ENCODE measurements at places on chromosomes 3 and 15.
A peak's percentile ranks its signal among the peaks of the same experiment; 100 is the strongest.

DNA sequence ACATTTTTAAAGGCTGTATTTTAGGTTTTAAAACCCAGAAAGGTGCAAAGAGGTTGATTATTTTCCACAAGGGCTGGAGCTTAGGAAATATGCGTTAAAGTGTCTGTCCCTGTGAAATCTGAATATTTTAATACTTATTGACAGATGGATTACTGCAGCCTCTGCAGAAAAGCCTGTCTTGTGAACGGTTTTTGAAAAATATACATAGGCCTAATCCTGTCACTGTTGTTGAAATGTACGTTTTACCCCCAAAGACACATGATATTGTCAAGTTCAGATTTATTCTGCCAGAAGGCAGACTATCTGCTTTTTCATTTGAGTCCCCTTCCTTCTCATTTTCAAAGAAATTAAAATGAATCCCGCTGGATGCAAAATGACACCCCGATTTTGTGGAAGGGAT is 2.2 kb upstream of the BCL6 start:
- no peak for DNase-seq

GRCh38 chr15:100193277-100193860 is 148.4 kb downstream of the ADAMTS17 start:
- DNase-seq: no peak

GRCh38 chr3:172034786-172035685 is 4.3 kb upstream of the FNDC3B start:
- no peak for DNase-seq

DNA sequence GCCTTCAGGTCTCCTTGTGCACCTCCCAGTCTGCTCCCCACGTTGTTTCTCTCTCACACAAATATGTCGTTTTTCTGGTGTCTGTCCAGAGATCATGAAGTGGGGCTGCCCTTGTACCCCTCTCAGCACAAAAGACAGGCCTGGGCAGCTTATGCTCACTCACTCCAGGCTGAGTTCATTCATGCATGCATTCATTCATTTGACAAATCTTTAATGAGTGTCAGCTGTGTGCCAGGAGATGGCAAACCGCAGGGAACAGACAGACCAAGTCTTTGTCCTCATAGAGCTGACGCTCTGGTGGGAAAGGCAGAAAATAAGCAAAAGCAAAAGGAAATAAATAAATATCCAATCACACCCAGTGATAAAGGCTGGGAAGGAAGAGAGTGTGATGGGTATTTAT is 7.6 kb upstream of the TRH start:
- no peak for DNase-seq

GRCh38 chr3:190229632-190230424 is 92.4 kb downstream of the CLDN1 start:
- no peak for DNase-seq

DNA sequence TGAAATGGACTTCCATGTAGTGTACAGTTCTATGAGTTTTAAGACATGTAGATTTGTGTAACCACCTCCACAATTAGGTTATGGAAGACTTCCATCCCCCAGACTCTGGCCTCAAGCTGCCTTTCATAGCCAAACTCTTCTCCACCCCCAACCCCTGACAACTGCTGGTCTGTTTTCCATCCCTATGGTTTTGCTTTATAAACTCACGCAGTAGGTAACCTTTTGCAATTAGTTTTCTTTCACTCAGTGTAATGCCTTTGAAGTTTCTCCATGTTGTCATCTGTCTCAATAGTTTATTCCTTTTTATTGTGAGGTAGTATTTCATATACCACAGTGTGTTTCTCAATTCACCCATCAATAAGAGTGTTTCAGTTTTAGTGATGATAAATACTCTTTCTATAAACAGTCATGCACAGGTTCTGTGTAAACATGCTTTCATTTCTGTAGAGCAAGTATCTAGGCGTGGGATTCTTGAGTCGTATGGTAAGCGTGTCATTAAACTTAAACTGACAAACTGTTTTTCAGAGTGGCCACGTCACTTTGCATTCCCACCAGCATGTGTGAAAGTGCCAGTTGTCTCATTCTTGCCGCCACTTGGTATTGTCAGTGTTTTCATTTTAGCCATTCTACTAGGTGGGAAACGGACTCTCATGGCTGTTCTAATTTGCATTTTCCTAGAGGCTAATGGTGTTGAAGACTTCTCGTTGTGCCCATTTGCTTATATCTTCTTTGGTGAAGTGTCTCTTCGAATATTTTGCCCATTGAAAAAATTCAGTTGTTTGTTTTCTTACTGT is 47.3 kb upstream of the ALDH1A3 start:
- DNase-seq: no peak

GRCh38 chr15:101551696-101552591 is 62.4 kb upstream of the PCSK6 start:
- no peak for DNase-seq

- no peak for DNase-seq
Observed at GRCh38 chr15:88487796-88488523, 20.5 kb downstream of the MRPS11 start.

DNA sequence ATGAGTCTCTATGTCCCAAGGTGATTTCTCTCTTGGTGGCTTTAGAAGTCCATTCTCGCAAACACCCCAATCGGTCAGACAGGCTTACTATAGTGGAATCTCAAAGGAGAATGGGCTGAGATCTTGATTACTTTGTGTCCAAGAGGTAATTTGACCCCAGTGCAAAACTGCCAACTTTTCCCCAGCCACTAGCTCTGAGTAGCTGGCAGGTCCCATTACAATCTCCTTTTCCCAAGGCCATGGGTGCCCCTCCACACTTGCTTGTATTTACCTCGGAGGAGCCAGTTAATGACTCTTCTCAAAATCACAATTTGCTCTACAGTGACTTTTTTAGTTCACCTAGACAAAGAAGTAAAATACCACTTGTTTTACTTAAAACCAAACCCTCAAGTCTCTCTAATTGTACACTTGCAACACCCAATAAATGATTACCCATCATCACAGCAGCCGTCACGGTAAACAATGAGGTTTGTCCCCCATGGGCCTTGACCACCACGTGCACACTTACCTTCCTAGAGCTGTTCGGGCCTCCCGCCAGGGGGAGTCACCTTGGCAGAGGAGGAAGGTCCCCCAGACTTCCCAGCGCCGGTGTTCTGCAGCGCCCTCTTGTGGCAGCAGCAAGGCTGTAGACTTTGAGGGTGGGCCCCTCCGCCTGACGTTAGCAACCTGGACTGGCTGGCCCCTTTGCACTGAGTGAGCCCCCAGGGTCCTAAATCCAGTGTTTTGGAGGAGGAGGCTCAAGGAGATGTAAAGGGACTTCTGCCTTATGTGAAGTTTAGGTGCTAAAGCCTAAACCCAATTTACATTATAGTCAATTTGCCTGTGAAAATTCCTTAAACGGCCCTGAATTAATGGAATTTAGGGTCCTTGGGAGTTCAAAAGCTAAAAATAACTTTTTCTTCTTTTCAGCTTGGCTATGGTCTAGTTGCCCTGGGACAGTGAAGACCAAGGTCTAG is 18.7 kb upstream of the HDAC11 start:
- peak; percentile 65 for DNase-seq

GRCh38 chr3:86737517-86737916 is 253.4 kb downstream of the VGLL3 start:
- no peak for DNase-seq

DNA sequence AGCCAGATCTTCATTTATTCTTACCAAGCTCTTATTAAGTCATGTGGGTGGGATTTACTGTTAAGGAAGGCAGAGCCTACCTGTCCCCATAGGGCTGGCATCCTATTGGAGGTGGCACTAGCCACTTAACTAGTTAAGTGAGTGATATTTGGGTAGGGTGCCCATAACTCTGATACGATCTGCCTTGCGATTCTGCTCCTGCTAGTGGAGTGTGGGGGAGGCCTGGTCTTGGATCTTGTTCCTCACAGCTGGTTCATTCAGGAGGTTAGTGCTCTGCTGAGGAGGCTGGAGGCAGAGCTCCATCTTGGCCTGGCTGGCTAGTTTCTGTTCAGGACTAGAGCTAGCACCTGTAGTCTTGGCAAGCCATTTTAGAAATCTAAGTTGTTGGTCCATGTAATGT is 9.3 kb downstream of the BAHD1 start:
- DNase-seq: no peak

- DNase-seq: no peak
Observed at GRCh38 chr3:48086705-48087104, 70.5 kb upstream of the MAP4 start.

GRCh38 chr15:99467338-99467720 is 98.5 kb upstream of the MEF2A start:
- no peak for DNase-seq

Data from Right ventricle myocardium superior (tissue), 1 donor.